Activated T-cell treated with anti-CD3 and anti-CD28 coated beads for 48 hours (primary cell): ENCODE measurements at places on chromosomes 3 and 15.

DNA sequence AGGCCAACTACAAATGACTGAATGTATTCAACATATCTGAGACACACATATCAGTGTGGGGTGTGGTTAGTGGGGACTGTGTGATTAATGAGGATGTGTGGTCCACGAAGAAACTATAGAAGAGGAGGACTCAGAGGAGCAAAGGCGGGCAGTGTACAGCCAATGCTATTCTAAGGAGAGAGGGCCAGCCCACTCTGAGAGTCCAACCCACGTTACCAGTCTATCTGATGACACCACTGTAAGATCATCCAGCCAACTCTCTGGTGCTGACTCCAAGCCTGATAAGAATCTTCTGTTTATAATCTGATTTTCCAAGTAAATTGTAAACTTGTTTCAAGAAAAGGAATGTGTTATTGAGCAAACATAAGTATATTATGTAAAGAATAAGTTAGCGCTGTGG is 47.2 kb downstream of the MCF2L2 start:
- no peak for DNase-seq

GRCh38 chr3:20161714-20162113 is 24.3 kb downstream of the SGO1 start:
- no peak for DNase-seq

DNA sequence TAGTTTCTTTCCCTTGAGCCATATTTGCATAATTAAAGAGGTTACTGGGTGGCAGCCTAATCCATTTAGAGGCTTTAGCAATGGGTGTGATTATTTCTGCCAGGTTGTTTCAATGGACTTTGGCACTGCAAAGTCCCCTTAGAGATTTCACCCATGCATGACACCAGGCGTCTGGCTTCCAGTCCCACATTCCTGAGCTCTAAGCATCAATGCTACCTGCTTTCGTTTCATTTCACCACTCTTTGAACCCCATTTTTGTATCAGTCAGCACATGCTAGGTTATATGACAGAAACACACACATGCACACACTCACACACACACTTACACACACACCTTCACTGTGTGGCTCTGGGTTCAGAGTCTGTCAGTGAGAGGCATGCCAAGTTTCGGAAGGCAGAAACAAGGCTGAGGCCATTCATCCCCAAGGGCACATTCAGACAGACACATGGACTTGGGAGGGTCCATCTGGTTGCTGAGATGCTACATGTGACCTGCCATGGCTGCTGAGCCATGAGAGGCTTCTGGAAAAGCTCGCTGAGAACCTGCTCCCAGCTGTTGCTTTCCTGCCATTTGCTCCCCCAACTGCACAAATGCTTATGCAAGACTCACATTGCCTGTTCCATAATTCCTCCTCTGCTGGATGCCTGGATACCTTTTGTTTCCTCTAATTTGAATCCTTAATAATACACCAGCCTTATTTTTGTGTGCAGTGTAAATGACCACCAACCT is 354.1 kb downstream of the GABRG3 start:
- DNase-seq: no peak

GRCh38 chr3:176615826-176616225 is 581.5 kb downstream of the TBL1XR1 start:
- no peak for DNase-seq

DNA sequence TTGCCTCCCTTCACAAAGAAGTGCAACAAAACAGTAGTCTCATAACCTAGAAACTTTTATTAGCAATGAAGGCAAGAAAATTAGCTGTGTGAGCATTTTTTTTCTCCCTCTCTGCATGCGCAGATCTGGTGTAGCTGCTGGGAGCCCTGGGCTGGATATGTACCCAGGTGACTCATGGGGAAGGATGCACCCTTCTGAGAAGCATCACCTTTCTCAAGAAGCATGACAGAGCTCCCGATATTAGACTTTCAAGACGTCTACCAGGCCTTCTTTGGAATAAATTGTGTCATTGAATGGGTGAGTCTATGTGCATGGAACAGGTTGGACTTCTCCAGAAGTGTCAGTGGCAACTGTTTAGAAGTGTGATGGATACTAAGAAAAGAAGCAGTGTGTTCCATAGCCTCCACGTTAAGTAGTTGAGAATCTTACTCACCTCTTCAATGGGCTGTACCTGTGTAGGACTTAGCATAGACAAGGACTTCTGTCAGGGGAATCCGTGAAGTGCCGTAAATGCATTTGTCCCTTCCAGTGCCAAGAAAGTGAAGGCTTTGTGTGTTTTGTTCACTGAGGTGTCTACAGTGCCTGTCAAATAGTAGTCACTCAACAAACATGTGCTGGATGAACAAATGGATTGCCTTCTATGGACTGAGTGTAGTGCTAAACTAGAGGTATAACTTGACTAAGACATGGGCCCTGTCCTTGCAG is 47.7 kb upstream of the RASGRP1 start:
- DNase-seq: peak; percentile 60

- DNase-seq: no peak
These were observed 210.7 kb upstream of the KCNH8 start for GRCh38 chr3:18937574-18937973.

DNA sequence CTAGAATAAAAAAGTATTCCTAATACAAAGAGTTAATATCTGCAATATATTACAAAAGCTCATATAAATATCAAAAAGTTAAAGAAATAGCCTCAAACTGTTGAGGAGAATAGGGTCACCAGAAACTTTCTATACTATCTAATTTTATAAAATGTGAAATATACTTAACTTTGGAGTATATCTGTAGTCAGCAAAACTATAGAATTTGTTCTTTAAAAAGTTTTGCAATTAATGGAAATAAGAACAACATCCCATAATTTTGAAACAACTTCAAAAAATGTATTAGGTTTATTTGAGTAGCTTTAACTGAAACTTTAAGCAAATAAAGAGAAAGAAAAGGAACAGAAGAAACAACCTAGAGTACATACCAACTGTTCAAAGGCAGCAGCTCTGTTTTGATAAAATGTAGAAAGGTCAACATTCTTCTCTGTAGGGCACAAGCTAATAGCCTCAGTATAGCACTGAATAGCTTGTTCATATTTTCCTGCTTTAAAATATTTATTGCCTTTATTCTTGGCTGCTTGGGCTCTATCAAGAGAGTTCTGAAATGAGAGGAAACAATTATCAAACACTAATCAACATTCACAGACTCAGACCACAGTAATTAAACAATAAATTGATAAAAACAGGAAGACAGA is 14.3 kb downstream of the TOMM70 start:
- no peak for DNase-seq

- DNase-seq: no peak
These were observed 26.8 kb upstream of the CPNE9 start for GRCh38 chr3:9676785-9677184.

DNA sequence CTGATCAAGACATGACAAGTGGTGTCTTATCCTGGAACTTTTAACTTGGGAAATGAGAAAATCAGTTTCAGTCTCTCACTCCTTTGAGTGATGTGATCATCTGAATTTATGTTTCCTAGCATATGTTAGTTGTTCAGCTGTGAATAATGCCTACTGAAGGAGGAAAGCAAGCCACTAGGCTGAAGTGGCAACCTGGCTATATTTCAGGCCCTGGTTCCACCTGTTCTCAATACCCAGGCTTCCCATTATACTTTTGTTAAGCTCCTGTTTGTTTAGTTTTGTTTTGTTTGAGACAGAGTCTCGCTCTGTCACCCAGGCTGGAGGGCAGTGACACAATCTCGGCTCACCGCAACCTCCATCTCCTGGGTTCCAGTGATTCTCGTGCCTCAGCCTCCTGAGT is 243.8 kb downstream of the ALCAM start:
- no peak for DNase-seq

GRCh38 chr15:90991587-90992285 is 2.6 kb downstream of the PRC1 start:
- DNase-seq: no peak

- DNase-seq: no peak
These were observed 15.7 kb upstream of the MEF2A start for GRCh38 chr15:99550077-99550476.

DNA sequence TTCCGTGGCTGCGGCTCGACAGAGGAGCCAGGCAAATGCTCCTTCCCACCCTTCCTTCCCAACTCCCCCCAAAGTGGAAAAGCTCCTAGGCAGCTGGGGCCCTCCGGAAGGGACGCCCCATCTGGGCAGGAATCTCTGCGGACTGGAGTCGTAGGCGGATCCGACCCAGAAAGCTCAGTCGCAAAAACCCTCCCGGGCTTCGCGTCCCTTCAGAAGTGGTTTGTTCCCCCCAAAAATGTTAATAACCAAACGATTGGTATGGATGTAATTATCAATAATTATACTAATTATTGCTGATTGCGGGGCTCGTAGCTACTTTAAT is 3.8 kb downstream of the RNU6-1 start:
- DNase-seq: no peak

- no peak for DNase-seq
These were observed 162.4 kb downstream of the GHSR start for GRCh38 chr3:172285844-172286243.

GRCh38 chr3:66037986-66038369 is 740 bp downstream of the MAGI1 start:
- DNase-seq: no peak
